Activated naive CD4-positive, alpha-beta T cell treated with anti-CD3 and anti-CD28 coated beads for 36 hours (primary cell): ENCODE measurements at places on chromosomes 5 and 9. TPM values are rescaled to one million over a fixed set of nuclear protein-coding genes. Genes with fewer than 3 reads are reported as not detected.

Gene IL3
- total RNA-seq, result not detected

Gene SPATA31A3
- not detected for total RNA-seq

Gene SLC36A3
- total RNA-seq, result not detected

Gene SIGMAR1
- 58.9 TPM for total RNA-seq

Gene NUTM2G
- not detected for total RNA-seq

Gene DNM1
- total RNA-seq, result 0.07 TPM

Gene PCDHGA7
- not detected for total RNA-seq

Gene SHISAL2B
- total RNA-seq, result not detected

Gene QRFP
- total RNA-seq, result not detected

GRCh38 chr5:176844706-176845391 lies 34.5 kb downstream of the UNC5A start:
- no peak overlapping the region for H3K27ac ChIP-seq
- H3K27me3 ChIP-seq, result peaks cover 43% of the 10 kb centered on the region
- no peaks in the 10 kb centered on the region for H3K36me3 ChIP-seq
- H3K4me3 ChIP-seq, result no peak overlapping the region
- no peak for DNase-seq

GRCh38 chr9:2271426-2271825 lies 256.3 kb downstream of the SMARCA2 start:
- no peak overlapping the region for H3K4me3 ChIP-seq
- no peak overlapping the region for H3K27ac ChIP-seq
- H3K4me1 ChIP-seq, result peaks cover 4% of the 10 kb centered on the region
- peak; percentile 27 for DNase-seq
- no peaks in the 10 kb centered on the region for H3K36me3 ChIP-seq

GRCh38 chr5:34416501-34417008 lies 239.6 kb upstream of the RAI14 start:
- no peak overlapping the region for H3K27ac ChIP-seq
- no peaks in the 10 kb centered on the region for H3K36me3 ChIP-seq
- no peak for DNase-seq
- H3K4me1 ChIP-seq, result peaks cover 2% of the 10 kb centered on the region
- H3K27me3 ChIP-seq, result peaks cover 7% of the 10 kb centered on the region
- no peak overlapping the region for H3K4me3 ChIP-seq

DNA sequence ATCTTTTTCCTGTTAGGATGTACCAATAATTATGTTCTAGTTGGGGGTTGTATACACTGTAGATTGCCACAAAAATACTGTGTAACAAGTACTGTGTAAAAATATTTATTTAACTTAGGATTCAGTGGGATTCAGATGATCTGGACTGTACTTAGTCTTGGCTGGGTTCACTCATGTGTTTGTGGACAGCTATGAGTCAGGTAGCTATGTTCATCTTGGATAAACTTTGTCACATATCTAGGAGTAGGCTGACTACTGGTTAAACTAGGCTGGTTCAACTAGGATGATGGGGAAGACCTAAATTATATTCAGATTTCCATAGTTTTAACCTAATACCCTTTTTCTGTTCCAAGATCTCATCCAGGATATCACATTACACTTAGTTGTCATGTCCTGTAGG lies 32.1 kb upstream of the TNFSF15 start:
- H3K4me3 ChIP-seq, result no peak overlapping the region
- no peak for DNase-seq
- H3K36me3 ChIP-seq, result no peaks in the 10 kb centered on the region
- no peak overlapping the region for H3K27ac ChIP-seq
- no peaks in the 10 kb centered on the region for H3K27me3 ChIP-seq
- H3K4me1 ChIP-seq, result peaks cover 8% of the 10 kb centered on the region

DNA sequence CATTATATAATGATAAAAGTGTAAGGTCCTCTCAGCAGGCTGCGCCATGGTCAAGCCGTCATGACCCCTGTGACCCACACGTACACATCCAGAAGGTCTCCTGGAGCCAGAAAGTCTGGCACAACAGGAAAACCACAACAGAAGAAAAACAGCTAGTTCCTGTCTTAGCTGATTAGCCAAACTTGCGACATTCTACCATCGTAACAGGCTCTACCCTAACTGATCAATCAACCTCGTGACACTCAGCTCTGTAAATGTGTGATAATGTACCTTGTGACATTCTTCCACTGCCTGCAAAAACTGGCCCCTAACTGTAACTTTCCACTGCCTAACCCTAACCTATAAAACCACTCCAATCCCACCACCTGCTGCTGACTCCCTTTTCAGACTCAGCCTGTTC lies 316.4 kb upstream of the TUSC1 start:
- no peak overlapping the region for H3K4me3 ChIP-seq
- H3K4me1 ChIP-seq, result no peaks in the 10 kb centered on the region
- no peaks in the 10 kb centered on the region for H3K36me3 ChIP-seq
- no peak overlapping the region for H3K27ac ChIP-seq
- no peaks in the 10 kb centered on the region for H3K27me3 ChIP-seq
- no peak for DNase-seq

GRCh38 chr5:42250-42649 lies 49.7 kb upstream of the PLEKHG4B start:
- no peak overlapping the region for H3K27ac ChIP-seq
- H3K36me3 ChIP-seq, result no peaks in the 10 kb centered on the region
- no peaks in the 10 kb centered on the region for H3K4me1 ChIP-seq

DNA sequence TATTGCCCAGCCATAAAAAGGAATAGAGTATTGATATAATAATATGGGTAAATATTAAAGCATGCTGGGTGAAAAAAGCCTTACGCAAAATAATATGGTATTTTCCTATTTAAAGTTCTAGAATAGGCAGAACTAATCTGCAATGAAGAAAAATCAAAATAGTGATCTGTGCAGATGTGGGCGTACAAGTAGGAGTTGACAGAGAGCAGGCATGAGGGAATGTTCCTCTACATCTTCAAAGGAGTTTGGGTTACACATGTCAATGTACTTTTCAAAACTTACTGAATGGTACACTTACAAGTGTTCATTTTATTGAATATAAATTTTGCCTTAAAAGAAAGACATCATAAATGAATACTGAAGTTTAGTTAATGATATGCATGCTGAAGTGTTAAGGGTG lies 33.0 kb upstream of the ZBED3 start:
- H3K4me3 ChIP-seq, result no peak overlapping the region
- no peak overlapping the region for H3K27ac ChIP-seq
- DNase-seq, result no peak
- no peaks in the 10 kb centered on the region for H3K27me3 ChIP-seq

DNA sequence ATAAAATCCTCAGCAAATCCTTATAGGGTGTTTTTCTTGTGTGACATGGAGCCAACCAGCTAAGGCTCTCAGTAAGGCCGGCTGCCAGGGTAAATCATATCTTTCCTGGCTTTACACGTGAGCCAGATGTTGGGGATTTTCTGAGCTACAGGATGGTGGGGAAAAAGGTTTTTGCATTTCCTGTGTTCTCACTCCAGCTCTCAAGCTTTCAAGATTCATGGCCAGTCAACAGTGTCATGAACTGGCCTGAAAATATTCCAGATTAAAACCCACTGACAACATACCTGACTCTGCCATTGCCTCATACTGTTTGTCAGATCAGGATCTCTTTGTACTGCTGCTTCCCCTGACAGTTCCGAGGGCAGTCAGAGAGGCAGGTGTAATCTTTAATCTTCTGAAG lies 306.9 kb downstream of the GLIS3 start:
- H3K4me1 ChIP-seq, result peaks cover 3% of the 10 kb centered on the region
- H3K27me3 ChIP-seq, result peaks cover 3% of the 10 kb centered on the region
- no peak for DNase-seq
- no peak overlapping the region for H3K27ac ChIP-seq
- no peak overlapping the region for H3K4me3 ChIP-seq

DNA sequence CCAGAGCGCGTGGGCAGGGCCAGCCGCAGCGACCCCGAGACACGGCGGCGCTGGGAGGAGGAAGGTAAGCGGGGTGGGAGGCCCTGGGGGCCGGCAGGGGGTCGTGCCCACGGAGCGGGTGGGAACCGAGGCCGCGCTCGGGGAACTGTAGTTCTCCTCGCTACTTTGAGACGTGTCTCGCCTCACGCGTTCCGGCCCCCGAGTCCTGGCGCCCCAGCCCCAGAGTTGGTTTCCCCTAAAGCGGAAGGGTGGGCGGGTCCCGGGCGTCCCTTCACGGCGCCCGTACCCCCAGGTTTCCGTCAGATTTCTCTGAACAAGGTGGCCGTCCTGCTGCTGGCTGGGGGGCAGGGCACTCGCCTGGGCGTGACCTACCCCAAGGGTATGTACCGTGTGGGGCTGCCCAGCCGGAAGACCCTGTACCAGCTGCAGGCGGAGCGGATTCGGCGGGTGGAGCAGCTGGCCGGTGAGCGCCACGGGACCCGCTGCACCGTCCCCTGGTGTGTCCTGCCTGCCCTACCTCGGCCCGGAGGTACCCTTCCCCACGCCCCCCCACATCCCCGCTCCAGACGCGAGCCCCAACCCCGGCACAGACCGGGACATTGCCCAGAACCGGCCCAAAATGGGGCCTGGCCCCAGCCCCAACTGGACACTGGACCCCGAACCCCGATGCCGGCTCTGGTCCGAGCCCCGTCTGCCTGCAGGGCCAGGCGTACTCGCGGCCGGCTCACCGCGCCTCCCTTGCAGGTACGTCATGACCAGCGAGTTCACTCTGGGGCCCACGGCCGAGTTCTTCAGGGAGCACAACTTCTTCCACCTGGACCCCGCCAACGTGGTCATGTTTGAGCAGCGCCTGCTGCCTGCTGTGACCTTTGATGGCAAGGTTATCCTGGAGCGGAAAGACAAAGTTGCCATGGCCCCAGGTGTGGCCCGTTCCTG lies 709 bp downstream of the UAP1L1 start:
- DNase-seq, result peak; percentile 37
- H3K27me3 ChIP-seq, result no peaks in the 10 kb centered on the region
- H3K4me1 ChIP-seq, result no peaks in the 10 kb centered on the region
- peak overlapping the region; percentile 66 for H3K4me3 ChIP-seq
- no peak overlapping the region for H3K27ac ChIP-seq
- H3K36me3 ChIP-seq, result no peaks in the 10 kb centered on the region

- H3K36me3 ChIP-seq, result peaks cover 15% of the 10 kb centered on the region
- no peak overlapping the region for H3K4me3 ChIP-seq
- no peaks in the 10 kb centered on the region for H3K27me3 ChIP-seq
- peaks cover 15% of the 10 kb centered on the region for H3K4me1 ChIP-seq
- peak; percentile 67 for DNase-seq
Measured at GRCh38 chr9:99235926-99236634, 14.0 kb downstream of the SEC61B start.

DNA sequence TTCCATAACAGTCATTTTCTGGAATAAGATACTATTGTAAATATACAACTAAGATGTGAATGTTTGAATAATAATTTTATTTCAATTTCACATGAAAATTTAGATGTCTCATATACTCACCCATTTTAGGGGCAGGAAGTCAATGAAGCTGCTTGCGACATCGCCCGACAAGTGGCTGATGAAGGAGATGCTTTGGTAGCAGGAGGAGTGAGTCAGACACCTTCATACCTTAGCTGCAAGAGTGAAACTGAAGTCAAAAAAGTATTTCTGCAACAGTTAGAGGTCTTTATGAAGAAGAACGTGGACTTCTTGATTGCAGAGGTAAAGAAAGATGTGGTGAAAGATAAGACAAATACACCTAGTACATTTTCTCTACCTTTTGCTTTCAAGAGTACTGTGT lies 8.6 kb downstream of the BHMT start:
- no peak overlapping the region for H3K27ac ChIP-seq
- DNase-seq, result peak; percentile 30
- peaks cover 5% of the 10 kb centered on the region for H3K27me3 ChIP-seq
- H3K4me1 ChIP-seq, result no peaks in the 10 kb centered on the region
- H3K4me3 ChIP-seq, result no peak overlapping the region

DNA sequence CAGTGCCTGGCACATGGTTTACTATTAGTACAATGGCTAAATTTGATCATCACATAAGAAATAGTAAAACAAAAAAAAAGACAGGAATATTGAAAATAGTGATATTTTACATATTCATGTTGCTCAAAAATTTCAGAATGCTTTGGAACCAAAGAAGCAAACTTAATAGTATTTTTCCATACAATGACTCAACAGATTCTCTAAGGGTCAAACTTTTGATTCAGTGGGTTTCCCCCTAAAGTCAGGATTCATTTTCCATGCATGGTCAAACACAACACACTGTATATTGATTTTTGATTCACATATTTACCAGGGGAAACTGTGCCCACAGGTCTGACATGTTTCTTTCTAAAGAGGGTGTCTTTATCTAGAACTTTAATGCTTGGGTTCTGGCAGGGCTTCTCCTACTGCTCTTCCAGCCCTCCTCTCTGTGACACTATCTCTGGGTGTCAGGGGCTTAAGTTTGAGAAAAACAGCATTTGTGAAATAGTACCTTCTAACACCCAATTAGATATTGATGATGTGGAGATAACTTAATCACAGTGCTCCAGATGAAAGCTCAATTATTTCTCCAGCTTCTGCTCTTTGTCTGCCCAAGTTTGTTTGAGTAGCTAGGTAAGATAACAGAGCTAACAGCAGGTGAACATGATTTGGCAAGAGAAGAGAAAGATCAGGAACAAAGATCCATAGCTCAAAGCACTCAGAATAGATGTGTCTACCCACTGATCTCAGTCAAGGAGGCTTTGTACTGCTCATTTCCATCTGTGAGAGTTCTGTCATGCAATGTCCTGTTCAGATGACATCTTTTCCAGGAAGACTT lies 35.5 kb upstream of the ELL2 start:
- no peak for DNase-seq
- H3K27ac ChIP-seq, result no peak overlapping the region
- H3K4me1 ChIP-seq, result peaks cover 6% of the 10 kb centered on the region
- H3K4me3 ChIP-seq, result no peak overlapping the region

GRCh38 chr9:79104951-79105350 lies 466.8 kb upstream of the TLE4 start:
- no peaks in the 10 kb centered on the region for H3K36me3 ChIP-seq
- H3K4me1 ChIP-seq, result no peaks in the 10 kb centered on the region
- no peak overlapping the region for H3K27ac ChIP-seq
- DNase-seq, result no peak

DNA sequence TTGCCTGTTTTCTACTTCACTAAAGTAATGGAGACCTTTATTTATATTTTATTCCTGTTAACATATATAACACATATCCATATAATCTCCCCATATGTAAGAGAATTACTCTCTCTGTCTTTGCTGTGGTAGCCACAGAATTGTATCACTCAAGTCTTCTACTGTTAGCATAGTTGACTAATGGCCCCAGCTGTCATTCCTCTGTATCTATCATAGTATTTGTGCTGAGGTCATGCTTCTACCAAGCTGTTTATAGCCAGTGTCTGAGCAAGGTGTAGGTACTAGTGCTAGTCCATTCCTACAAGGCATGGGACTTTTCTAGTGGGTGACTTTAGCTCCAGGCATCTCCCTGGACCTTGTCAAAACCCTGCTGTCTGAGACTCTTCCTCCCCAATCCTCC lies 244.1 kb downstream of the KIAA0825 start:
- H3K4me1 ChIP-seq, result no peaks in the 10 kb centered on the region
- no peak overlapping the region for H3K4me3 ChIP-seq
- H3K27me3 ChIP-seq, result no peaks in the 10 kb centered on the region
- H3K27ac ChIP-seq, result no peak overlapping the region
- H3K36me3 ChIP-seq, result no peaks in the 10 kb centered on the region

GRCh38 chr9:109414125-109414785 lies 83.9 kb downstream of the PTPN3 start:
- H3K27me3 ChIP-seq, result peaks cover 27% of the 10 kb centered on the region
- no peaks in the 10 kb centered on the region for H3K36me3 ChIP-seq

- no peaks in the 10 kb centered on the region for H3K36me3 ChIP-seq
- no peak overlapping the region for H3K27ac ChIP-seq
- no peak for DNase-seq
- no peaks in the 10 kb centered on the region for H3K27me3 ChIP-seq
- H3K4me3 ChIP-seq, result no peak overlapping the region
- H3K4me1 ChIP-seq, result peaks cover 8% of the 10 kb centered on the region
Measured at GRCh38 chr5:143892271-143892670, 80.3 kb downstream of the HMHB1 start.
